ENCODE measurements at places on chromosomes 3 and 15.

DNA sequence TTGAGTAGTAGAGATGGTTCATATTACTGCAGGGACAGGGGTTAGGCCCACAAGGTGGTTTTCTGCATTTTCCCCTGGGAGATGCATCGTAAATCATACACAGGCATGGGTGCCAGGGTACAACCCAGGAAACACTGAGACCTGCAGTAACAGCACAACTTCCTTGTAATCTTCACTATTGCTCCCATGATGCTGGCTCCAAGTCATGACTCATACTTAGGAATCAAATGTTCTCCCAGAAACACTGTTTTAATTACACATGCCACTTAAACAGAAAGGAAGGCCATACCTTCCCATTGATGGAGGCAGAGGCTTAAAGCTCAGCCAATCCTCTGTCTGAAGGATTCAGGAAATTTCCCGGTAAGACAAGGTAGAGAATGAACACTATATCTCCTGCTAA, 106.5 kb downstream of the ERC2 start:
- no peak for DNase-seq

DNA sequence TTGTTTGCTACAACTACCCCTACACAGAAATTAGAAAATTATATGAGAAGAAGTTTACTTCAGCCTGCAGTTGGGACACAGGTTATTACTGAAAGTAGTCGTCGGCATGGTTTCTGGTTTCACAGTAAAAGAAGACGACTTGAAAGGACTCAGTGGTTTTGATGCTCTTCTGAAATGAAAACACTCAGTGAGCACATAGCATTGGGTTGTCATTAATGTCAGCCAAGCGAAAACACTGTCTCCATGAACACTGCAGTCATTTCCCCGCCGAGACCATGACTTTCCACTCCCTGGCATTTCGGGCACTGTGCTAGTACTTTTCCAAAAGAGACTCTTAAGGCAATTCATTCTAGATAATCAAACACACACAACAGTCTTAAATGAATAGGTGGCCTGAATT, 69.2 kb upstream of the ICE2 start:
- DNase-seq: no peak

GRCh38 chr3:45486136-45486535, 97.8 kb downstream of the LARS2 start:
- DNase-seq: no peak

- no peak for DNase-seq
Measured at GRCh38 chr3:176005564-176005963, 1146.4 kb downstream of the NAALADL2 start.

DNA sequence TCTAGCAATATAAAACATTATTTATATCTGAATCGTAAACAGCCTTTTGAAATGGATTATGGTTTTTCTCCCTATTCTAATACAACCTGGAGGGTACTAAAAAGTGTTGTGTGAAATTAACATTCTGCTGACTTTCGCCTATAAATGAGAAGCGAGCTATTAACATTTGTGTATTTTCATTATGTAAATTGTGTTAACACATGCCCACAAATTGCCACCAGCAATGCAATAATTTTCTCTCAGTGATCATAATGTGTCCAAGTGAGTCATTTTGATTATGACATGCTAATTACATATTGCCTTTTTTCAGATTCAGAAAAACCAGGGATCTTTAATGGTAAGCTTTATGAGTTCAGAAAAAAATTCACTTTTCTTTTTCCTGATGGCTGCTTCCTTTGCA, 77.4 kb upstream of the SKOR1 start:
- DNase-seq: no peak

DNA sequence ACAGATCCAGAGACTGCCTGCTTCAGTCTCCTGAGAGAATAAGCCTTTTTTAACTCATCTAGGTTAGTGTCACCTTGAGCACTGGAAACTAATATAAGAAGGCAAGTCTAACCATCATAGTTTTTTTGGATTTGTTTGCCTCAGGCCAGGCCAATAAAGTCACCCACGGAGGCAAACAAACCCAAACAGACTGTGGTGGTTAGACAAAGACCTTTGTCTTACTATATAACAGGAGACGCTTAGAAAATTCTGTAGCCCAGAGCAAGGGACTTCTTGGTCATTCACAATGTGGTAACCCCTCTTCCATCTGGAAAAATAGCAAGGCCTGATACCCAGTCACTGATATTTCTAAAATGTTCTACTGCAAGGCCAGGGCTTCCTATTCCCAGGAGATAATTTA, 45.3 kb upstream of the PPP2R3A start:
- no peak for DNase-seq

GRCh38 chr3:113623324-113623723, 73.1 kb downstream of the USF3 start:
- no peak for DNase-seq

DNA sequence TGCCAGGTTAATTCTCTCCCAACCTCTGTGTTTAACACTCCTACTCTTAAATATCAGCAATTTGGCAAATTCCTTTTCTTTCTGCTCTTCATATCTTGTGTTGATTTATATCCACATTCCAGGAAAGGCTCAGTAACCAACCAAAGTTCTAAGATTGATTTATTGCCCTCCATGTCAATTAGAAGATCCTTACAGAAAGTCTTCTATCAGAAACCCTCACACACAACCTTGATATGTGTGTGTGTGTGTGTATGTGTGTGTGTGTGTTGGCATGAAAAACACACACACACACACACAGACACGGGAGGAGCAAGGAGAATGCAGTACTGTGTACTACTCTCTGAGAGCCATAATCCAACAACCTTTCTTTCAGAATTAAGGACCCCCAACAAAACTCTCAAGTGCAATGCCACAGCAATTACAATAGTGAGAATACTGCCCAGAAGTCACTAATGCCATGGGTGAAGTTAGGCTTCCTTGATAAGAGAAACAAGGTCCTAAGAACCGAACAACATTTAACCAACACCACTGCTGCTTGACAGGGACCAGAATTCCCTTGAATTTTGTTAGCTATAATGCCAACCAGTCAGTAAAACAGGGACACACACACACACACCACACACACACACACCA, 1.1 kb downstream of the LSAMP start:
- no peak for DNase-seq

GRCh38 chr3:123498761-123499160, 49.9 kb upstream of the ADCY5 start:
- DNase-seq: no peak

- DNase-seq: no peak
Measured at GRCh38 chr15:36429707-36430106, 149.7 kb upstream of the CDIN1 start.

GRCh38 chr3:131218196-131218595, 163.4 kb upstream of the NUDT16 start:
- DNase-seq: no peak

- no peak for DNase-seq
Measured at GRCh38 chr3:117200962-117201361, 491.4 kb downstream of the TUSC7 start.

DNA sequence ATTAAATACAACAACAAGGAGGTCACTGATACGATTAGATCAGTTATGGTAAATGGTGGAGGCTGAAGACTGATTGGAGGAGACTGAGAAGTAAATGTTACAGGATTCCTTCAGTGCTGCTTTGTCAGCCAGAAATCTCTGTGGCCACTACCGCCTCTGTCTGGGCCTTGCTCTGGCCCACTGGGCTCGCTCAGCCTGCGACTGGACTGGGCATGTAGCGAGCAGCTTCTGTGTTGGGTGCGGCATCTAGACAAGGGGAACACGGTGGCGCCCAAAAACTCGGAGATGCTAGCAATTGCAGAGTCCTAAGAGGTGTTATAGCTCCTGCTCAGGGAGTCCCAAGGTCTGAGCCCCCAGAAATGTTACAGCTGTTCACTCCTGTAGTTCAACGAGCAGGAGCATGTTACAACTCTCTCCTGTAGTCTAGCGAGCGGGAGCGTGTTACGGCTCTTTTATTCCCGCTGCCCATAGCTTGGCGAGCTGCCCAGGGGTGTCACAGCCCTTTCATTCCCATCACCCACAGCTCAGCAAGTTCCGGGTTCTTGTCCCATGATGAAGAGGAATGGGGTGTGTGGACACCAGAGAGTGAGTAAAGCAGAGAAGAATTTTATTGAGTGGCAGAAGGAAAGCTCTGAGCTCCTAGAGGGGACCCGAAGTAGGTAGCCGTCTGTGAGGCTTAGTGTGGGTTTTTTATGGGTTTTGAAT, 24.7 kb downstream of the SLC15A2 start:
- DNase-seq: no peak

DNA sequence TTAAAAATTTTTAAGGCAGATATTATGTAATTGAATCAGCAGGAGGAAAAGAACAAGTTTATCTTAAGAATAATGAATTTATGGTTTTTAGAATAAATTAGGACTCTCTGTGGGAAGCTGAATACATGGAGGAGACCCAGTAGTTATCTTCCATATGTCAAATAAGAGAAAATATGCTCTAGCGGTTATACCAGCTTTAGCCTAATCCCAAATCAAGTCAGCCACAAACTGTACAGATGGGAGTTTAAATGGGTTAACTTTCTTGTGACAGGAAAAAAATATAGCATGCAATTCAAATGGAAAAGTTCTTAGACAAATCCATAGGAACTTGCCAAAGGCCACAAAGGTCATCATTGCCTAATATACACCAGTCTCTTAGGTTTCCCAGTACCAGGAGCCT, 84.3 kb downstream of the TTBK2 start:
- no peak for DNase-seq

DNA sequence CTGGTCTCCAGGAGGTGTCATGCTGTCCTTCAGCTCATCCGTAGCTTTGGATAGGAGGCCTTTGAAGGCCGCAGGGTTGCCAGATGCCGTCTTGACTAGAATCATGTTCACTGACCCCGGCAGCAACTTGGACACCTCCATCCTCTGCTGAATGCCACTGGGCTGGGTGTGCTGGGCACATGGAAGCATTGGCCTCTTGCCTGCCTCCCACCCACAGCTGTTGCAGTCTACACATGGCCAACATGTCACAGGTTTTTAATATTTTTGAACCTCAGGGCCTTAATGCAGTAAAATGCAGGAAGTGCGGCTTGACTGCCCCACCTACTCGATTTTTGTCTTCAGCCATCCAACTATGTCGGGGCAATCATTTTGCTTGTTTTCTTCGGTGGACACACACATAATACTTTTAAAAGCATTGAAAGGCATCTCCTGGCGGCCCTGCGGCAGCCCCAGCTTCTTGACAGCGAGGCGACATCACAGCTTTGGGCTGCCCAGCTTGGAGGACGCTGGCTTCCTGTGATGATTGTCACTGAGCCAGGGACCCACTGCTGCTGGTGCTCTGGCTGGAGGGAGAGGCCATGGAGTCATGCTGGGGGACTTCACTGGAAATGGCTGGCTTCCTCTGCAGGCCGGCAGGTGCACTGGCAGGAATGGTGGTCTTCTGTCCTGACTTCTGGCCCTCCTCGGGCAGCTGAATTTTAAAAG, 31.6 kb upstream of the ACAD9 start:
- DNase-seq: no peak

GRCh38 chr3:112585782-112586181, 23.9 kb downstream of the SLC35A5 start:
- DNase-seq: no peak

DNA sequence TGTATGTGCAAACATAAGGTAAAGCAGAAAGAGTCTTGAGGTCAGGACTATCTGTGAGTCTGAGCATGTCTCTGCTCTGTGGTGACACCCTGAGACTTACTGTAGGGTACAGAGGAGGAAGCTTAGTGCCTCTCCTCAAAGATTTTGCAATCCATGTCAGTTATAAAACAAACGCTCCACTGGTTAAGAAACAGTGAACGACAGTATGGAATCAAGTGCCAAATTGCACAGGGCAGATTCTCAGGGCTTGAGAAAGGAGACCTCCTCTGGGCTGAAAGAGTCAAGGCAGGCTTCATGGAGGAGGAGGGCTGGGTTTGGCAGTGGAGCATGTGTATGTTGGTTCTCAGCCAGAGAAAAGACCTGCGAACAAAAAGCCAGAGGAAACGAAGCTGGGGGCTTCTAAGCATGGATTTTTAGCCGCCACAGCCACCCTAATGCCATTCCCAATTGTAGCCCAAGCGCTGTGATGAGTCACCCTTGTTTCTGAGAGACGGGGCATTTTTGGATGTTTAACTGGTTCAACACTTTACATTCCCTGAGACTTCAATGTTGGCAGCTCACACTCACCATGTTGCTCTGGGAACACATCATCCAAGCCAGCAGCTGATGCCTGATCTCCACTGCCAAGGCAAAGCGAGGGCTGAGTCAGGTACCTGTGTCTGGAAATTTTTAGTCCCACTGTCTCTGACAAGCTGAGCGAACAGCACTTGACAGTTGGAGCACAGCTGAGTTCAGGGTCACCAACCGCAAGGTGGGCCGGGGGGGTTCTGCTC, 3.4 kb upstream of the DGKG start:
- DNase-seq: no peak

DNA sequence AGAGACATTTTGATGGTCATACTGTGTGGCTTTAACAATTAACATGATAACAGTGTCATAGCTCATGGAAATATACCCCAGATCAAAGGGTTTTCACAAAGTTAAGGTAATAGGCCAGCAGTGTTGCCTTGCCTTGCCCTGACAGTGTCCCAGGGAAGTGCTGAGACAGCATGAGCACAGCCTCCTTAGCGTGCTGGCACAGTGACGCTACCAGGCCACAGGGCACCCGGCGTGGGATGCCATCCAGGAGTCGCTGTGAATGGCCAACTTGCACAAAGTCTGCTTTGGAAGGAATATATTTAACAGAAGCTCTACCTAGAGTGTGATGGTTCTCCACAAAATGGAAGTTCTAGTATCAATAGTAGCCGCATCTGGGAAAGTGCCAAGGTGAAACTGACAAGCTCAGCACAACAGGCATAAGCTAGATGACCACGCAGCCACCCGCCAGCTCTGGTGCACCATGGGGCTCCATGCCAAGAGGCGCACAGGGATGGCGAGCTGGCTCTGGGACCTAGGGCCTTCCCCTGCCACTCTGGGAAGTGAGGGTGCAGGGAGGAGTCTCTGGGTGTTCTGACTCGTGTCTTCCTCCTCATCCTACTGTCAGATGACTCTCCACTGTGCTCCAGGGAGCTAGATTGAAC, 86.2 kb downstream of the GABRB3 start:
- DNase-seq: no peak

- DNase-seq: peak; percentile 29
Measured at GRCh38 chr3:7144697-7145308, 283.9 kb downstream of the GRM7 start.

DNA sequence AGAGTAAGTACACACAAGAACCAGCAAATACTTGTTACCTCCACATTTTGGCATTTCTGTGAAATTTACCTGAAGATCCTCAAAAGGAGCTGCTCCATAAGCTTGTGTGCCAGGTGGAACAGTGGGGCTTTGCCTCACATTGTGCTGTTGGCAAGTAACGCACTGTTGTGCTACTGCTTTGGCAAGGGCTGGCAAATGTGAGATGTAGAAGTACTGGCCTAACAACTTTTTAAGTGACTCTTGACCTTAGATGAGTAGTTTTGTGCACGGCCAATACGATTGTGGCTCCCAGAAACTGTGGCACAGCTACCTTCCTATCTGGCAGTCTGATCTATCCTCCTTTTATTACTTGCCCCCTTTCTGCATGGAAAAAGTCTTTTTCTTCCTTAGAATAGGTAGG, 337.0 kb downstream of the KCNH8 start:
- DNase-seq: no peak

DNA sequence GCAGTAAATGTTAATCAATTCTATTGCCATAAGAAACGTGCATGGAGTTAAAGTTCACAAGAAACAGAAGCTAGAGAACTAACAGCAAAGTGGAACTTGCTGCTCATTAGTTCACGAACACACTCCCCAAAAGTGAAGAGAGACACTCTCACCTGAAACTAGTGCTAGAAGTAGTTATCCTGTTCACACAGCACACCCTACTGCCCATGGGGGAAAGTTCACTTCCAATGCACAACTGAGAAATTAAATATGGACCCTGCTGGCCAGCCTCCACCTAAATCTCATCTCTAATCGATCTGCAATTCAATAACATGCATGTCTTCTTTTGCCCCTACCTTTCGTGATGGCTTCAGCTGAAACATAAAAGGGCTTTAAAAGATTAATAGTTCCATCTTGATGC, 39.4 kb upstream of the FRMD4B start:
- DNase-seq: no peak
